ENCODE measurements at places on chromosomes 1 and 21. TPM values are rescaled to one million over a fixed set of nuclear protein-coding genes. Genes with fewer than 3 reads are reported as not detected.

- H3K36me3 ChIP-seq: peaks cover 2% of the 10 kb centered on the region
- no peaks in the 10 kb centered on the region for H3K4me1 ChIP-seq
- H3K27ac ChIP-seq: no peak overlapping the region
Measured at GRCh38 chr1:50521703-50522102, 98.5 kb upstream of the DMRTA2 start.

- H3K4me3 ChIP-seq: no peak overlapping the region
- DNase-seq: peak; percentile 59
- no peak overlapping the region for H3K27ac ChIP-seq
- no peaks in the 10 kb centered on the region for H3K36me3 ChIP-seq
Measured at GRCh38 chr1:1946540-1946939, 27.5 kb upstream of the TMEM52 start.

- no peak overlapping the region for H3K4me3 ChIP-seq
- DNase-seq: no peak
- no peaks in the 10 kb centered on the region for H3K36me3 ChIP-seq
Measured at GRCh38 chr1:85151446-85151845, 49.4 kb downstream of the SYDE2 start.

DNA sequence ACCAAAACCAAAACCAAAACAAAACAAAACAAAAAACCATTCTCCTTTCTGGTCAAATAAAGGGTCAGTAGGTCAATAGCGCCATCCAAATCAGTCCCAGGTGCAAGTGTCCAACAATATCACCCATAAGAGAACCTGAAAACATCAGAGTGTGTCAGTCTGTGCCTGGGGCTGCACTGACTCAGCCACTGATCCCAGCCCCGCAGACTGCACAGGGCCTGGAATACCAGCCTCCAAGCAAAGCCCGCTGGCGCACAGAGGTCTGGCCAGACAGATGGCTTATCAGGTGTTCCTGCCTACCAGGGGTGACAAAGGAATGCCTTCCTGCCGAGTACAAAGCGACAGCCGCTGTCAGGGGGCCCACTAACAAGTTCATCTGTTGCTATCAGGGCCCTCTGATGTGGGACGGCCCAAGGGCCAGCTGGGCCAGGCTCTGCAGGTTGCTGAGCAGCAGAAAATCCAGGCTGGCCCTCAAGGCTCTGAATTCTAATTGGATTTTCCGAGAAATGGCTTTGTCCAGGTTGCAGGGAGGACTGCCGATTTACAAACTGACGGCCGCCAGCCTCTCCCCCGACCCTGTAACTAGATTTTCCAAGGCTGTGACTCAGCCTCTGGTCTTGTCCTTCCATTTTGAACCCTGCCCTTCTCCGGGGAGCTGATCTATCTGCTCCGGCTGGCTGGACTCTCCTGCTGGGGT lies 13.7 kb upstream of the TMEM51 start:
- H3K27me3 ChIP-seq: no peaks in the 10 kb centered on the region
- peaks cover 8% of the 10 kb centered on the region for H3K4me1 ChIP-seq
- no peak overlapping the region for H3K4me3 ChIP-seq
- H3K27ac ChIP-seq: no peak overlapping the region

GRCh38 chr1:35451125-35451528 lies 106.1 kb downstream of the KIAA0319L start:
- no peak overlapping the region for H3K27ac ChIP-seq
- no peaks in the 10 kb centered on the region for H3K27me3 ChIP-seq
- no peak overlapping the region for H3K4me3 ChIP-seq
- H3K36me3 ChIP-seq: peaks cover 17% of the 10 kb centered on the region

DNA sequence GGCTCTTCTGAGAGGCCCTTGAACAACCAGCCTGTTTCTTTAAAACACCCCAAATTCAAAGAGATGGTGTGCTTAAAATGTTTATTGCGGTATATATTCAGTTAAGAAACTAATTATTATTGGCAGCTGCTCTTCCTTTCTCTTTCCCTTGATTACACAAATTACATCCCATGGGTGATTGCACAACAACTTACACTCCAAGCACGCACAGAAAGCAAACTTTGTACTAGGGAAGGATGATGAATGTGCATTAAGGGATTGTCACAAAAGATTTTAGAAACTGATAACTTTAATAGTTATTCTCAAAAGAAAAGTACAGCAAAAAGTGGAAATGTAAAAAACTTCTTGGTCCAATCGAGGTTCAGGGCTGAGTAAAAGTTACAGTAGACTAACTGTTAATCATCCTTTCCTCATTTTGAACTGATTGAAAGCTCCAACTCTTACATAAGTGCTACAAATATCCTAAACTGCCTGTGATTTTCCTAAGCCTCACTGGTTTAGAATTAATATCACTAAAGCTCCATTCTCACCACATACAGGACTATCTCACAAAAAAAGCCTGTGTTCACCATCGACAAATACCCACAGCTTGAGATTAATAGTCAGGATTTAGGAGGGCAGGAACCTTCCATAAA lies 153.4 kb downstream of the TTLL7 start:
- H3K36me3 ChIP-seq: no peaks in the 10 kb centered on the region
- no peak for DNase-seq
- no peak overlapping the region for H3K27ac ChIP-seq
- no peaks in the 10 kb centered on the region for H3K4me1 ChIP-seq

GRCh38 chr1:201385299-201385891 lies 7.9 kb upstream of the TNNT2 start:
- no peak overlapping the region for H3K4me3 ChIP-seq
- no peak overlapping the region for H3K27ac ChIP-seq
- no peaks in the 10 kb centered on the region for H3K4me1 ChIP-seq
- no peaks in the 10 kb centered on the region for H3K27me3 ChIP-seq

DNA sequence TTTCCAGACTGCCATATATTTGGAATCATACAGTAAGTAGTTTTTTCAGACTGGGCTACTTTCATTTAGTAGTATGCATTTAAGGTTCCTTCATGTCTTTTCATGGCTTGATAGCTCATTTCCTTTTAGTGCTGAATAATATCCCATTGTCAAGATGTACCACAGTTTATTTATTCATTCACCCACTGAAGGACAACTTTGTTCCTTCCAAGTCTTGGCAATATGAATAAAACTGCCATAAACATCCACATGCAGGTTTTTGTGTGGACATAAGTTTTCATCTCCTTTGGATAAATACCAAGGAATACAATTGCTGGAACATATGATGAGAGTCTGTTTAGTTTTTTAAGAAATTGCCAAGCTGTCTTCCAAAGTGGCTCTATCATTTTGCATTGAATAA lies 366.4 kb upstream of the NFIA start:
- H3K36me3 ChIP-seq: no peaks in the 10 kb centered on the region
- H3K27me3 ChIP-seq: no peaks in the 10 kb centered on the region
- H3K4me1 ChIP-seq: no peaks in the 10 kb centered on the region
- no peak for DNase-seq
- no peak overlapping the region for H3K27ac ChIP-seq
- no peak overlapping the region for H3K4me3 ChIP-seq

GRCh38 chr1:53535846-53536245 lies 76.6 kb downstream of the DMRTB1 start:
- no peak overlapping the region for H3K4me3 ChIP-seq
- no peaks in the 10 kb centered on the region for H3K4me1 ChIP-seq
- DNase-seq: no peak
- no peak overlapping the region for H3K27ac ChIP-seq

GRCh38 chr1:31221072-31221471 lies 18.6 kb downstream of the NKAIN1 start:
- H3K36me3 ChIP-seq: no peaks in the 10 kb centered on the region
- no peaks in the 10 kb centered on the region for H3K4me1 ChIP-seq

DNA sequence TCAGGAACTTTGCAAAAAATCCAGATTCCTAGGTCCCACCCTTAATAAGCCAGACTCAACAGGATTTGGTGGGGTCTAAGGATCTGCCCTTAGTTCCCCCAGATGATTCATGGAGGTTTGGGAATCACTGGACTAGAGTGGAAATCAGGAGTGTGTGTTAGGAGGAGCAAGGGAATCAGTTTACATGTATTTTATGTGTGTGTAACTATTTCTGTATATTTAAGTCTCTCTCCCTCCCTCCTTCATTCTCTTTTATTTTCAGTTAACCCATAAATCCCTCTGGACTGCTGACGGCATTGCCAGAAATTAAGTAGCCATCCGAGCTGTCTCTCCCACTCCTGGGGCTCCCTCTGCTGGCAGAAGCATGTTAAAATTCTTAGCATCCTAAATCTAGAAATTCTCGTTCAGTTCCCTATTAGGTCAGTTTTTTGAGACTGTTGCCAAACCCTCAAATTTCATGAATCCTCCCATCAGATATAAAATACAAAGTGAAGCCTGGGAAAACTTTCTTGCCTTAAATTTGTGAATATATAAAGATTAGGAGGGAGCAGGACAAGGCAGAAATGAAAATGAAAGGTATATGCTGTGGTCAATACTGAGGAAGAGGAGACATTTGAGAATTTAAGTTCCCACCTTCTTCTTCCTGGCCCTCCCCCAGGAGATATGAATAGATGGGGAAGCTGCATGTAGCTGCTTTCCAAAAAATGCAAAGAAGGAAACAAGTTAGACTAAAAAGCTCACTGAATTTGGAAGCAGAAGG lies 11.7 kb upstream of the HSD11B1 start:
- no peak overlapping the region for H3K27ac ChIP-seq
- H3K36me3 ChIP-seq: no peaks in the 10 kb centered on the region
- no peaks in the 10 kb centered on the region for H3K27me3 ChIP-seq
- peaks cover 6% of the 10 kb centered on the region for H3K4me1 ChIP-seq
- no peak overlapping the region for H3K4me3 ChIP-seq

GRCh38 chr1:185598332-185598731 lies 135.9 kb upstream of the HMCN1 start:
- H3K36me3 ChIP-seq: no peaks in the 10 kb centered on the region
- DNase-seq: no peak
- H3K27ac ChIP-seq: no peak overlapping the region

- H3K36me3 ChIP-seq: no peaks in the 10 kb centered on the region
- no peaks in the 10 kb centered on the region for H3K4me1 ChIP-seq
- no peaks in the 10 kb centered on the region for H3K27me3 ChIP-seq
- H3K4me3 ChIP-seq: no peak overlapping the region
- no peak for DNase-seq
- no peak overlapping the region for H3K27ac ChIP-seq
Measured at GRCh38 chr1:228794173-228794572, 58.9 kb downstream of the RHOU start.

DNA sequence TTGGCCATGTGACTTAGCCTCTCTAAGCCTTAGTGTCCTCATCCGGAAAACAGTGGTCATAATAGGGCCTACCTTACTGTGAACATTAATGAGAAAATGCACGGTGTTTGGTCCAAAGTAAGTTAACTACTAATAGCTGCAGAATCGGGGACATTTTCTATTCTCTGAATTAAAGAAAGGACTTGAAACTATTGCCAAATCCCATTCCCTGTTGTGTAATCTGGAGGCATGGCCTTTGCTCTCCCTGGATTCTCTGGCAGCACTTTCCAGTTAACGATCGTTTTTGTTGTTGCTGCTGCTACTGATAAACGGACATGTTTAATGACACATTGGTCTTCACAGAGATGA lies 30.5 kb downstream of the FMO4 start:
- H3K27me3 ChIP-seq: no peaks in the 10 kb centered on the region
- H3K4me1 ChIP-seq: no peaks in the 10 kb centered on the region
- no peaks in the 10 kb centered on the region for H3K36me3 ChIP-seq
- H3K27ac ChIP-seq: no peak overlapping the region
- no peak overlapping the region for H3K4me3 ChIP-seq

GRCh38 chr21:41834252-41834925 lies 44.8 kb downstream of the PRDM15 start:
- no peaks in the 10 kb centered on the region for H3K27me3 ChIP-seq
- peaks cover 54% of the 10 kb centered on the region for H3K36me3 ChIP-seq
- no peak overlapping the region for H3K27ac ChIP-seq

DNA sequence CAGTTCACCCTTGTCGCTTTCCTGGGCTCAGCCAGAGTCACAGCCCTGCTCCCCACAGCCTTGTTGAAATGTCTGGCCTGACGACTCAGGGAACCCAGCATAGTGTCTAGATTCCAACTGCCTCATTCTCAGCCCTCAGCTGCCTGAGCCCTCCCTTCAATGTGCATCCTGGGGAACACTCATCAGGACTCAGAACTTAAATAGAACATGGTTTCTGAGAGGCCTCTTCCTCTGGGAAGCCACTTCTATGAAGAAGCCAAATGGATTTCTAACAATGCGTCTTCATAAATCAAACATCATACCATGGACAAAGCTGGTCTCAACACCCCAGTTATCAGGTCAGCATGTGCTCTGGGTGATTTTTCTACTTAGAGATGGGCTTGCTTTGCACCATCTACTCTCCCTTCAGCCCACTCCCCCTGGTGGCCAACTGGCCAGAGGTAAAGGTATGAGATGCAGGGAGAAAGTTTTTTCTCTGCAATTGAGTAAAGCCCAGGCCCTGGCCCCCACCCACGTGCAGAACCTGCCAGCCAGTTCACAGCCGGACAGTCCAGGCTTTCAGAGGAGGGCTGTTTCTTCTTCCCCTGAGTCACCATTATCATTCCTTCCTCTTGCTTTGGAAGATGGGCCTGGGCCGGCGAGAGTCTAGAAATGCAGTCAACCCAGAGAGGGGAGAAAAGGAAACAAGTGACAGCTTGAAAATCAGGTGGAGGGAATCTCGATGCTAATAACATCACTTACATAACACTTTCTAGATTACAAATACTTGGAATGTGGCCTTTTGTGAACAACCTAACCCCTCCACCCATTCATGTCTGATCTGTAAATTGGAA lies 32.1 kb downstream of the CD244 start:
- H3K4me1 ChIP-seq: no peaks in the 10 kb centered on the region
- peak; percentile 19 for DNase-seq
- no peaks in the 10 kb centered on the region for H3K27me3 ChIP-seq
- no peak overlapping the region for H3K27ac ChIP-seq

DNA sequence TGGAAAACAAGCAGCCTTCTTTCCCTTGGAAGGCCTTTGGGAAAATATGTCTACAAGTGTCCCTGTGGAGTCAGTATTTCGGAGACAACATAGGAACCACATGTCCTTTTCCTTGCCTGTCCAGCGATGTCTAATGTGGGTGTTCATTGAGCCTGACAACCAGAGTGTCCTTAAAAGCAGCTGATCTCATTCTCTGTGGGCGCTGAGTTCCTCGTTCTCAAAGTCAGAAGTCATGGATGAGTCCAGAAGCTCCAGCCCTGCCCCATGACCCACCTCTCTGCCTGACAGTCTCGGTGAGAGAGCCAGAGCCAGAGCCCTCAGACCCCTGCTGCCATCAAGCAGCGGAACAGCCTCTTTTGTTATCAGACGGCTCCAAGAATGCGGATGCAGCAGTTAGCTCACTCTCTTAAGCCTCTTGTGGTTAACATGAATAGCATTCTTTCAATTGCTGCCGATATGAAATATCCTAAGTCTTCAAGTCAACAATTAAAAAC lies 329.2 kb downstream of the TGFB2 start:
- peak; percentile 53 for DNase-seq
- H3K27ac ChIP-seq: no peak overlapping the region
- no peaks in the 10 kb centered on the region for H3K36me3 ChIP-seq

The NGF gene
- 0.88 TPM for polyA plus RNA-seq

The S100A3 gene
- 0.58 TPM for polyA plus RNA-seq

The HLX gene
- polyA plus RNA-seq: 65.6 TPM

The DEPDC1 gene
- polyA plus RNA-seq: 11.0 TPM

The KCNQ4 gene
- polyA plus RNA-seq: 1.3 TPM

The SLAMF9 gene
- not detected for polyA plus RNA-seq

The SPATA17 gene
- 8.7 TPM for polyA plus RNA-seq
